ENCODE measurements at places on chromosomes 4 and X.
A peak's percentile ranks its signal among the peaks of the same experiment; 100 is the strongest.

GRCh38 chr4:96003951-96004740, 164.3 kb downstream of the PDHA2 start:
- no peak overlapping the region for H3K4me3 ChIP-seq
- no peaks in the 10 kb centered on the region for H3K27me3 ChIP-seq
- H3K27ac ChIP-seq, result no peak overlapping the region
- H3K4me1 ChIP-seq, result no peaks in the 10 kb centered on the region
- H3K36me3 ChIP-seq, result no peaks in the 10 kb centered on the region

GRCh38 chrX:38473701-38474100, 87.6 kb upstream of the TSPAN7 start:
- no peak overlapping the region for H3K27ac ChIP-seq
- no peak for DNase-seq
- H3K4me1 ChIP-seq, result no peaks in the 10 kb centered on the region
- H3K36me3 ChIP-seq, result no peaks in the 10 kb centered on the region

- H3K27me3 ChIP-seq, result no peaks in the 10 kb centered on the region
- H3K36me3 ChIP-seq, result no peaks in the 10 kb centered on the region
- peak overlapping the region; percentile 78 for H3K27ac ChIP-seq
- DNase-seq, result no peak
- H3K4me3 ChIP-seq, result no peak overlapping the region
Observed at GRCh38 chr4:122787940-122788339, 38.7 kb upstream of the FGF2 start.

DNA sequence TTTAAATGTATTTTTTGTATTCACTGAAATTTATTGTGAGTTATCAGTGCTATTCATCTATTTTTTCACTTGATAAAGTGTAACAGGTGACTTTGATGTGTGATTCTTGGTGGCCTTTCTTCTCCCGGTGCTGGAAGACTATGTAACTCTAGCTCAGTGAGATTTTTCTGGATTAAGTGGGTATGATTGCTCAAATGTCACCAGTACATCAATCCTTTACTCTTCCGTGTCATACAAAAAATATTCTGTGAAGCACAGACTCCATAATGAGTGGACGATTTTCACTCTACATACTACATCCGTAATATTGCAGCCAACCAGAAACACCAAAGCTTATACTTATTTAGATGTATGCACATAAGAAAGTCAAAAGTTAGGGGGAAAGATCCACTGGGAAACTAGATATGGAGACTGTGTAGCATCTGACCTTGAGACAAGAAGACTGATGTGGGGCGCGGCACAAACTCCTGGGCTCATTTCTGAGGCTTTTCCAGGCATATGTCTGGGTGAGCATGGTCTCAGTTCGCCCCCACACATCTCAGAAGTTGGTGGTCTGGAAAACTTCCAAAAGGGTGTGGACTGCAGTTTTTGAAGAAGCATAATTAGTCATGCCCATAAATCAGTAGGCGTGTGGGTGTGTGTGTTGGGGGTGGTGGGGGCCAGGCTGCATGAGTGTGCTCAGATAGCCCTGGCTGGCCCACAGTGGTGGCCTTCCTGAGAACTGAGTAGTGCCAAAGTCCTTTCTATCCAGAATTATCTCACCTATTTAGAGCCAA, 53.9 kb upstream of the TENM3 start:
- no peak for DNase-seq
- no peaks in the 10 kb centered on the region for H3K36me3 ChIP-seq

DNA sequence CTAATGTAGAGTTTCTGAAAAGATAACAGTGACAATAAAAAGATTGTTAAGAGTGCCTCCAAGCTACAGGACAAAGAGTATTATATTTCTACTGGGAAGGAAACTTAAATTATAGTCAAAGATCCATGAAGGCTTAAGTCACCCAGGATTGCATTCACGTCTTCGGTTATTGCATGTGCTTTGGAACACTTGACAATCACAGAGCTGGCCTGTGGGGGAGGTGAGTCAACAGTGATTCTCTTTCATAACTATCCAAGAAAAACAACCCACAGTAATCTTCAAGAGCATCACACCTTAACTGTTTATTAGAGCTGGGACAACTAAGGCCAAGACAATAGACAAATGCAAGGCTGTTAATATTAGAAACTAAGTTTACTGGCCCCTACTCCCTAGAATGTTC, 40.3 kb downstream of the PDGFC start:
- H3K27me3 ChIP-seq, result no peaks in the 10 kb centered on the region
- DNase-seq, result no peak
- no peaks in the 10 kb centered on the region for H3K36me3 ChIP-seq
- H3K27ac ChIP-seq, result no peak overlapping the region
- H3K4me1 ChIP-seq, result no peaks in the 10 kb centered on the region

- H3K4me1 ChIP-seq, result peaks cover 20% of the 10 kb centered on the region
- no peaks in the 10 kb centered on the region for H3K27me3 ChIP-seq
- H3K4me3 ChIP-seq, result no peak overlapping the region
- no peak overlapping the region for H3K27ac ChIP-seq
- no peaks in the 10 kb centered on the region for H3K36me3 ChIP-seq
Observed at GRCh38 chr4:182700362-182701160, 216.6 kb downstream of the DCTD start.

GRCh38 chr4:182263562-182263961, 20.4 kb downstream of the TENM3 start:
- H3K4me3 ChIP-seq, result no peak overlapping the region
- H3K27me3 ChIP-seq, result no peaks in the 10 kb centered on the region
- DNase-seq, result no peak
- H3K27ac ChIP-seq, result no peak overlapping the region
- no peaks in the 10 kb centered on the region for H3K36me3 ChIP-seq

- H3K27ac ChIP-seq, result no peak overlapping the region
- DNase-seq, result no peak
- H3K4me3 ChIP-seq, result no peak overlapping the region
- no peaks in the 10 kb centered on the region for H3K27me3 ChIP-seq
- no peaks in the 10 kb centered on the region for H3K36me3 ChIP-seq
Observed at GRCh38 chrX:39222346-39223113, 421.3 kb downstream of the MID1IP1 start.

DNA sequence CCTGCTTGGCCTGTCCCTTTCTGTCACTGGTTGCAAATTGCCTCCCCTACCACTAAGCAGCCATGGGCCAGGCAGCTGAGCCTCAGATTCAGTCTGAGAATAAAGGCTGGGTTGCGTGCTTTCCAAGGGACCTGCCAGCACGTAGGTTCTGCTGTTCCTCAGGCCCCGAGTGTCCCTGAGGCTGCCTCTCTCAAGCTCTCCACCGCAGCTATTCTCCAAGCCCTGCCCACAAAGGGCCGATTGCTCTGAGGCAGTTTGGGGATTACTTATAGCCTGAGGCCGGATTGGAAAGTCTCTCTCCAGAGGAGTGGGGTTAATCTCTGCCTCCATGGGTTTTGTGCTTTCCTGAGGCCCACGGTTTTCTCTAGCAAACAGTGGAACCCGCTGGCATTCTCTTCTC, 590.7 kb downstream of the BCOR start:
- no peak for DNase-seq
- H3K4me3 ChIP-seq, result no peak overlapping the region
- no peak overlapping the region for H3K27ac ChIP-seq

DNA sequence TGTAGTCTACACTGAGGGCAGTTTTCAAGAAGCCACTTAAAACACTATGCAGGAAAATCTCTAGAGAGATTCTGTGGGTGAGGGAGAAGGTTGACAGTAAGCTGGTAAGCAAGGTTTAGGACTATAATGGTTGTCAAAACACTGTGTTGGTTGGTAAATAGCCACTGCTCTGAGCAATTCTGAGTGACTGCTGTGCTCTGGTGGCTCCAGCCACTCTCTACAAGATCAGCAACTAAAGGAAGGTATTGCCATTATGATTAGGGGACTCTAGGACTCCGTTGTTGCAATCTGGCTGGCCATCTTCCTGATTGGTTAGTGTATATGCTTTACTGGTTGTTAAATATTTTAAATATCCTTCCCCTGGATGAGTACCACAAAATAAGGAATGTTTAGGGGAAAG, 5.5 kb upstream of the FAM47E start:
- H3K4me1 ChIP-seq, result peaks cover 10% of the 10 kb centered on the region
- H3K27ac ChIP-seq, result no peak overlapping the region
- peaks cover 12% of the 10 kb centered on the region for H3K27me3 ChIP-seq
- H3K36me3 ChIP-seq, result no peaks in the 10 kb centered on the region
- DNase-seq, result no peak

GRCh38 chr4:27085396-27085795, 224.8 kb downstream of the STIM2 start:
- peaks cover 16% of the 10 kb centered on the region for H3K27me3 ChIP-seq
- H3K27ac ChIP-seq, result no peak overlapping the region
- H3K4me3 ChIP-seq, result peak overlapping the region; percentile 57
- DNase-seq, result no peak
- peaks cover 65% of the 10 kb centered on the region for H3K4me1 ChIP-seq

GRCh38 chr4:172202480-172203076, 389.4 kb downstream of the GALNTL6 start:
- H3K27ac ChIP-seq, result no peak overlapping the region
- H3K36me3 ChIP-seq, result no peaks in the 10 kb centered on the region
- H3K27me3 ChIP-seq, result no peaks in the 10 kb centered on the region
- DNase-seq, result peak; percentile 67
- H3K4me3 ChIP-seq, result no peak overlapping the region

DNA sequence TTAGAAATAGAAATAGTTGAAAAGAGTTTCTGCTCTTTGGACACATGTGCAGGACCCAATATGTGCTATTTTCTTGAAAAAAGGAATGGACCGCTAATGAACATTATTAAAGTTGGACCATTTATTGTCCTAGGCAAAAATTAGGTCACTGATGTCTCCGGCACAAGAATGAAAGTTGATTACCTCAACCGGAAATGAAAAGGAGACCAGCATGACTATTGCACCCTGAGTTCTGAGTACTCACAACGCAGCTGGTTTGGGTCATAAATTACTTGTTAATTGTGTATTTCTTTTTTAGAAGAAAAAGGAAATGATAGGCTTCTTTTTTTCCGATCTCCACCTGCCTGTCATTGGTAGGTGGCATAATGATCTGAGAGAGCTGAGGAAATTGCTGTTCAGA, 232.7 kb downstream of the ARHGAP24 start:
- no peak overlapping the region for H3K27ac ChIP-seq
- no peaks in the 10 kb centered on the region for H3K4me1 ChIP-seq
- no peaks in the 10 kb centered on the region for H3K36me3 ChIP-seq
- no peaks in the 10 kb centered on the region for H3K27me3 ChIP-seq
- no peak for DNase-seq

- H3K27me3 ChIP-seq, result no peaks in the 10 kb centered on the region
- H3K4me1 ChIP-seq, result no peaks in the 10 kb centered on the region
- DNase-seq, result no peak
- no peaks in the 10 kb centered on the region for H3K36me3 ChIP-seq
- H3K4me3 ChIP-seq, result no peak overlapping the region
- H3K27ac ChIP-seq, result no peak overlapping the region
Observed at GRCh38 chr4:180314972-180315371, 1928.2 kb upstream of the TENM3 start.

DNA sequence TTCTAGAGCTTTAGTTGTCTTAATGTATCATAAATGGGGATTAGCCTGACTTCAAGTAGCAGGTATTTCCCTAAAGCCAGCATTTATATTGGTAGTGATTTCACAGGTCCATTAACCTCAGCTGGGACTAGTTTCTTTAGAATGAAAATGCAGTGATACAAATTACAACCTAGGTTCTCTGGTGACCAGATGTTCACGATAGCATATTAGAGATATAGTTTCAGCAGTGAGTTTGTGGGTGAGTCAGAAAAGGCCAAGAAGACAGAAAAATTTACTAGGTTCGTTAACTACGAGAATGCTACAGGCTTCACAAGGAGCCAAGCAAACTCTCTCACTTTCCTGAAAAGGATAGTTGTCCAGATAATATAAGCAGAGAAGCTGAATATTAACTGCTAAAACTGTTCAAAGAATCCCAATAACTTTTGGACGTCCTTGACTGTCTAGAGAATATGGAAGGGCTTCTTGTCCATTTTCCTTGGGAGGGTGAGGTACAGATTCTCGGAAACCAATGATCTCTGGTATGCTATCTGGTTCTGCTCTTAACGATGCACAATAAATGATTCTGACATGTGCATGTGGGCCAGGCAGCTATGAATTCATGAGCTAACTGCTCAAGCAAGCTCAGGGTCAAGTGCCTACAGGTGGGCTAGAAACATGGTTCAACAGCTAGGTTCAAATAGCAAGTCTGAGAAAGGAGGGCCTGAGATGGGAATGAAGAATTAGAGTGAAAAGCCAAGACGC, 6.0 kb upstream of the SPCS3 start:
- no peaks in the 10 kb centered on the region for H3K4me1 ChIP-seq
- H3K27ac ChIP-seq, result no peak overlapping the region
- no peak overlapping the region for H3K4me3 ChIP-seq
- H3K36me3 ChIP-seq, result no peaks in the 10 kb centered on the region

GRCh38 chr4:123386609-123387008, 10.0 kb upstream of the SPRY1 start:
- no peak overlapping the region for H3K27ac ChIP-seq
- no peaks in the 10 kb centered on the region for H3K27me3 ChIP-seq
- peaks cover 13% of the 10 kb centered on the region for H3K4me1 ChIP-seq
- DNase-seq, result no peak
- H3K36me3 ChIP-seq, result no peaks in the 10 kb centered on the region
- no peak overlapping the region for H3K4me3 ChIP-seq

GRCh38 chrX:73615022-73615421, 52.0 kb downstream of the CHIC1 start:
- no peak overlapping the region for H3K27ac ChIP-seq
- no peaks in the 10 kb centered on the region for H3K4me1 ChIP-seq
- no peak overlapping the region for H3K4me3 ChIP-seq
- no peak for DNase-seq

- H3K36me3 ChIP-seq, result no peaks in the 10 kb centered on the region
- H3K27ac ChIP-seq, result no peak overlapping the region
- DNase-seq, result no peak
Observed at GRCh38 chrX:2859197-2859797, 30.6 kb downstream of the GYG2 start.

DNA sequence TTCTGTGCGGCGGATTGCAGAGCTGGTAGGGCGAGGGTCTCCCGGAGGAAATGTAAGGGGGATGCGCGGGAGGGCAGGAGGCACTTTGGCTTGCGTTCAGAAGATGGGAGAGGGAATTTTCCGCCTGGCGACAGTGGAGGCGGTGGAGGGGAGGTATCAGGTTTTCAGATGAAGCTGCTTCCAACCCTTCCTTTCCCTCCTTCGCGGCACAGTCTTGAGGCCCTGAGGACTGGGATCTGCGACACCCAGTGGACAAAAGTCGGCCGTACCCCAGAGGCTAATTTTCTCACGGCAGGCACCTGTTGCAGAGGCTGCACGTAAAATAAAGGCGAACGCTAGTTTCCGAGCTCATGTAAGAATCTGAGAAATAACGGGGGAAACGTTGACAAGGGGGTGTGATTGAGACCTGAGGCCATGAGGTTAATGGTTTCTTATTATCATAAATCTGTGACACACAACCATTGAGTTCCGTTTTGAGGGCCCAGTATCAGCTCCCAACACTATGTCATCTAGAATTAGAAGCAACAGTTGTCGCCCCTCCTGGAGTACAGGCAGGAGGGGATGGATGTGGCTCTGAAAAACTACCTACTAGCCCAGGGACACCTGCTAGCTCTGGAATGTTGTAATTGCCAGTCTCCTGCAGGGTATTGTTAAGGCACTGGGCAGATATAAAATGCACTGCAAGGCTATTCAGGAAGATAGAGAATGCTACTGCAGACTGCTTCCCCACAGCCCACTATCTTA, 1.1 kb downstream of the ZCCHC18 start:
- H3K27ac ChIP-seq, result no peak overlapping the region
- H3K36me3 ChIP-seq, result no peaks in the 10 kb centered on the region
- no peaks in the 10 kb centered on the region for H3K27me3 ChIP-seq
- H3K4me3 ChIP-seq, result peak overlapping the region; percentile 71
- H3K4me1 ChIP-seq, result peaks cover 6% of the 10 kb centered on the region

GRCh38 chr4:82524570-82525152, 37.1 kb downstream of the TMEM150C start:
- no peak overlapping the region for H3K27ac ChIP-seq
- H3K27me3 ChIP-seq, result no peaks in the 10 kb centered on the region
- peaks cover 25% of the 10 kb centered on the region for H3K4me1 ChIP-seq
- DNase-seq, result peak; percentile 45
- no peaks in the 10 kb centered on the region for H3K36me3 ChIP-seq

Measured in GM23338 (cell line).